ENCODE measurements at places on chromosomes 7 and 10. TPM values are rescaled to one million over a fixed set of nuclear protein-coding genes. Genes with fewer than 3 reads are reported as not detected.

DNA sequence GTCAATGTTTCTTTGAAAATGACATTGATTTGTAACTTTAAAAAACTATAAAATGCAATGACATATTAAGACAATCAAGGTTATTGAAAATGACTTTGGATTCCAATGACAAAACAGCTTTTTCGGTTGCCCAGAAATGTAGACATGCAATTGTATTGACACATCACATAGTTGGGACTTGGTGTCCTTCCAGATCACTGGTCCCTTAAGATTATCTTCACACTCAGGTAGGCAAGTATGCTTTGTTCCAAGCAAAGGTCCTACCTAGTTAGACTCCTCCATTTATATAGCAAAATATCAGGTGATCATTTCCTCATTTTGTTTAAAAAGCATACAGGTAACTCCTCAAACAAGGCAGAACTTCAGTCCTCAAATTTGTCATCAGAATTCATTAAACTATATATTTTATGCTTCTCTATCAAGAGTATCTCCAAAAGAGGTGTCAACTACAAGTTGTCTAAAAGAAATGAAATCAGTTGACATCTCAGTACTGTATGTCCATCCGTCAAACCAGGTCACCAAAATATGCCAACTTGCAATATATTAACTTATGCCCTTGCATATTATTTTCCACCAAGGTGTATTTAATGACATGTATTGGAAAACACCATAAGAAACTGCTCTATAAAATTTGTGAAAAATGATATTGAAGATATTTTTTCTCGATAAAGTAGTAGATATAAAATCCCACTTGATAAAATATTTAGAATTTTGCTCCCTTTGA, 64.6 kb downstream of the TSPAN12 start:
- no peak for DNase-seq

HMX2 gene
- total RNA-seq: not detected

NSMCE4A gene
- 62.4 TPM for total RNA-seq

DNA sequence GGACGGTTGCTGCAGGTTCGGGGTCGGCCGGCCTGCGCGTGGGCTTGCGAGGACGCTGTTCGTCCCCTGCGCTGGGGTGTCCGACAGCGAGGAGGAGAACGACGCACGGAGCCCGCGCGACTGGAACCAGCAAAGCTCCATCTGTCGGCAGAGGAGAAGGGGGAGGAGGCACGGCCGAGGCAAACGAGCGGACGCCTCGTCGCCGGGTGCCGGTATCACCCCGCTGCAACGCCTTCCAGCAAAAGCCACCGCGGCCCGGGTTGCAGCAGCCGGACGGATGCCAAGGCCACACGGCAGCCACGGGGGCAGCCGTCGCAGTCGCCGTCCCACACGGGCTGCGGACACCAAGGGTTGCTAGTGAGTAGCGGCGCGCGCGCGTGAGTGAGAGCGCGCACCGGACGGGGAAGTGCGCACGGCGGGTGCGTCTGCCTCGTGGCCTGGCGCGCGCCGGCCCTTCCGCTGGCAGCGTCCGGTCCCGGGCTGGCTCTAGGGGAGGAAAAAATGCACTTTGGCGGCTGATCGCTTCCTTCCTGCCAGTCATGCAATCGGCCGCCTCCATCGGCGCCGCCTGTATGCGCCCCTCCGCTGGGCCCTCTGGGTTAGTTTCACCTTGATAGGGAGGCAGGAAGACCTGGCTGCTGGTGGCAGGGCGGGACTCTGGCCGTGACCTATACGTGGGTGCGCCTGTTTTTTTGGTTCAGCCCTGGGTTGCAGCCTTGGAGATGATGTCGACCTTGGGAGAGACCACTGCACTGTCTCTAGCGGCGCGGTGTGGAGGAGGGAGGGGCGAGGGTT, 434 bp downstream of the STAMBPL1 start:
- DNase-seq: peak; percentile 65

GRCh38 chr7:67907792-67908191, 911.2 kb downstream of the TYW1 start:
- DNase-seq: no peak

- DNase-seq: no peak
Observed at GRCh38 chr7:156236181-156236889, 404.2 kb upstream of the RNF32 start.

PPP1R9A gene
- 0.62 TPM for total RNA-seq

- DNase-seq: no peak
Observed at GRCh38 chr7:65979583-65980477, 2.2 kb downstream of the GUSB start.

GRCh38 chr7:47846138-47846836, 102.0 kb downstream of the PKD1L1 start:
- DNase-seq: peak; percentile 59

GRCh38 chr10:133032976-133033741, 54.6 kb upstream of the ADGRA1 start:
- DNase-seq: no peak

Measured in H4 (cell line).